ENCODE measurements at places on chromosomes 7 and 10.

DNA sequence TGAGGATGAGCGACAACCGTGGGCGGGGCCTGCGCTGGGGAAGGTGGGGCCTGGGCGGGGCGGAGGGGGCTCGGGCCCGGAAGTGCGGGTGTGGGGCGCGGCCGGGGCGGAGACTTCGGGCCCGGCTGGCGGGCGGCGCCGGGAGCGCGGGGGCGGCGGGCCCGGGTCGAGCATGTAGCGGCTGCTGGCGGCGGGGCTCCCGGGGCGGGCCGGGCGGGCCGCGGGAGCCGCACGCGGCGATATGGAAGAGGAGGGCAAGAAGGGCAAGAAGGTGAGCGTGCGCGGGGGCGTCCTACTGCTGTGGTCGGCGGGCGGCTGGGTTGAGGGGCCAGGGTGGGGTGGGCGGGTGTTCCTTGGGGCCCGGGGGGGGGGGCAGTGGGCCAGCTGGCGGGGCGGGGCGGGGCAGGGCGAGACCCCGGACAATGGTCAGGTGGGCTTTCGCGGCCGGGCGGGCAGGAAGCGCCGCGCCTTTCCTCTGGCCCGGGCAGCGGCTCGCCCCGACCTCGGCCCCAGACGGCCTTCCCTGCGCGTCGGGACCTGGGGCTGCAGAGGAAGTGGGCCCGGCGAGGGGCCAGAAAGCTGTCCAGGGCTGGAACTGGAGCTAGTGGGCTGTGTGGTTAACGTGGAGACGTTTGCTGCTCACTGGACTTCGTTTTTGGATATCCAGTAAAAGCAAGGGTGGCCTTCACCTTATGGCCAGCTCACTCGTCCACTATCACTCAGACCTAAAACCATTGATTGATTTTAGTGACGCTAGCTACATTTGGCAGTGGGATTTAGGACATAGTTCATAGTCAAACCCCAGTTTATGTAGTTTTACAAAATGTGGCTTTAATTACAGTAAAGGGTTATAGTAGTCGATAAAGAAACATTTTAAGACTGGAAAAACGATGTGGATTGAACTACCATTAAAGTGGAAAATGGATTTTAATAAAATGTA lies at the start of gene CCM2:
Gene CCM2 (plus strand): TSS at position 109 of the 940 bp plus-strand sequence. CDS start 133 bp downstream, at position 242.
- DNase-seq = no peak

- no peak for DNase-seq
These were observed 10.0 kb upstream of the SGPL1 start for GRCh38 chr10:70805619-70806215.

DNA sequence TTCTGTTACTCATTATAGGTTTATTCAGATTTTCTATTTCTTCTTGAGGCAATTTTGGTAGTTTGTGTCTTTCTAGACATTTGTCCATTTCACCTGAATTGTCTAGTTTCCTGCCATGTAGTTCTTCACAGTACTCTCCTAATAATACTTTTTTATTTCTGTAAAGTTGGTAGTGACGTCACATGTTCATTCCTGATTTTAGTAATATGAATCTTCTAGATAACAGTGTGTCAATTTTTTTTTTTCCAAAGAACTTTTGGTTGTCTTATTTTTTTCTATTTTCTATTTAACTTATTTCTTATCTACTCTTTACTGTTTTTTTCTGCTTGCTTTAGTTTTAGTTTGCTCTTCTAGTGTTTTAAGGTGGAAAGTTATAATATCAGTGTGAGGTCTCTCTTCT lies 197.3 kb upstream of the SHH start:
- DNase-seq = no peak

DNA sequence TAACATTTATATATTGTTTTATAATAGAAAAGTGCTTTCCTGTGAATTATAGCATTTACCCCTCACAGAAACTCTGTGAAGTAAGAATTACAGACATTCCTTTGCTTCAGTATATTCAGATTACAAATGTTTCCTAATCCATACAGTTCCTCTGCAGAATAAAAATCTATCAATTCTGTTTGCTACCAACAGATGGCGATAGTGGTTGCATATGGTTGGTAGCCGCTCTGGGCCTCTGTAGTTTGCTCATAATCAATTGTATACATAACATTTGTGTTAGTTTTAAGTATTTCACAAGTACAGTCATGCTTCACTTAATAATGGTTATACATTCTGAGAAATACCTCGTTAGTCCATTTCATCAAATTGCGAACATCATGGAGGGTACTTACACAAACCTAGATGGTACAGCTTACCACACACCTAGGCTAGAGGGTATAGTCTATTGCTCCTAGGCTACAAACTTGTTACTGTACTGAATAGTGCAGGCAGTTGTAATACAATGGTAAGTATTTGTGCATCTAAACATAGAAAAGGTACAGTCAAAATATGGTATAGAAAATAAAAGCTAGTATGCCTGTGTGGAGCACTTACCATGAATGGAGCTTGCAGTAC lies 94.4 kb upstream of the STEAP4 start:
- no peak for DNase-seq

GRCh38 chr7:40213856-40214255 lies 79.1 kb downstream of the SUGCT start:
- no peak for DNase-seq

DNA sequence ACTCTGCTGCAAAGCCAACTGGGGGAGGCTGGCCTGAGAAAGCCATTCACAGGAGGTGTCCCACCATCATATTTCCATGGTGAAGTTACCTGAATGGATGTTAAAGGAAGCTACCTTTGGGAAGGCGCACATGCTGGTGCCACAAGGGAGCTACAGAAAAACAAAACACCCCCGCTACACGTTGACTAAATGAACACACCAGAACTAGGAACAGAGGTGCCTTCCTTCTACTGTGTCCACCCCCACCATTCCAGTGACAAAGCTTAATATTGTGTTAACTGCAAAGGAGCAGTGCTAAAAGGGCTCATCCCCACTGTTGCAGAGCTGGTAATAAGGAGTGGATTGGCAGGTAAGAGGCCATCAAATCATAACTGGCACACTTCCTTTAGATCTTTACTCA lies 420.0 kb upstream of the PODXL start:
- no peak for DNase-seq

DNA sequence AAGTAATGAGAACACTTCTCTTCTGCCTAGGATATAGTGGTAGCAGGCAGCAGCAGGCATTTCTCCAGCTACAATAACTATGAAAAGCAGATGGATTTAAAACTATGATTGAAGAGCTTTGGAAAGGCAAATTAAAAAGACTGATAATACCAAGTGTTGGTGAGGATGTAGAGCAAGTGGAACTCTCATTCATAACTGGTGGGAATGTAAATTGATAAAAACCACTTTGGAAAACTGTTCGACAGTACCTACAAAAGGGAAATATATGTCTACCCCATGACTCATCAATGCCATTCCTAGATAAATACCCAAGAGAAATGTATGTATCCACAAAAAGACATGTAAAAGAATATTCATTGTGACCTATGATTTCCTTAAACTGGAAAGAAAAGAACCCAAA lies 14.6 kb downstream of the ARMC3 start:
- no peak for DNase-seq

DNA sequence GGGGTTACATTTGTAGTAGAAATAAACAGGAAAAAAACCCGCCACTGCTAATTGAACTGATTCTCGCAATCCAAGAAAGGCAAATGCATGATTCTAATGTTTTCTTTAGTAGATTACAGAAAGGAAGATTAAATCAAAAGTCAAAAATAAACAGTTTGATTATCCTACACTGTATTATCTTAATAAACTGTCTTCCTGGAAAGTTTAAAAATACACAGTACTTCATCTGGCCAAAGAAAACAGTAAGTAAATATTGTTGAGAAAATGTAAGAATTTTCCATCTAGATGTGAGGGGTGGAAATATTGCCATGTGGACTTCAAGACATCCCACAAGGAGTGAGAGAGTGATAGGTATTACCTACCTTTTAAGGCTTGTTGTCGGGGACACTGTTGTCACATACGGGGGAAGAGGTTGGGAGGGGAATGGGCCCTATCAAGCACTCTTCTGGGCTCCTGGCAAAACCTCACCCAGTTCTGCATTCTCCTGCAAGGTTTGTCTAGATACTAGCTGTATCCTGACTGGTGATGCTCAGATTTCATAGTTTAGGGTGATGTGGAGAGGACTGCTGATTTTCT lies 17.8 kb downstream of the GRK5 start:
- no peak for DNase-seq

GRCh38 chr7:139875821-139876241 lies 46.8 kb downstream of the TBXAS1 start:
- no peak for DNase-seq

DNA sequence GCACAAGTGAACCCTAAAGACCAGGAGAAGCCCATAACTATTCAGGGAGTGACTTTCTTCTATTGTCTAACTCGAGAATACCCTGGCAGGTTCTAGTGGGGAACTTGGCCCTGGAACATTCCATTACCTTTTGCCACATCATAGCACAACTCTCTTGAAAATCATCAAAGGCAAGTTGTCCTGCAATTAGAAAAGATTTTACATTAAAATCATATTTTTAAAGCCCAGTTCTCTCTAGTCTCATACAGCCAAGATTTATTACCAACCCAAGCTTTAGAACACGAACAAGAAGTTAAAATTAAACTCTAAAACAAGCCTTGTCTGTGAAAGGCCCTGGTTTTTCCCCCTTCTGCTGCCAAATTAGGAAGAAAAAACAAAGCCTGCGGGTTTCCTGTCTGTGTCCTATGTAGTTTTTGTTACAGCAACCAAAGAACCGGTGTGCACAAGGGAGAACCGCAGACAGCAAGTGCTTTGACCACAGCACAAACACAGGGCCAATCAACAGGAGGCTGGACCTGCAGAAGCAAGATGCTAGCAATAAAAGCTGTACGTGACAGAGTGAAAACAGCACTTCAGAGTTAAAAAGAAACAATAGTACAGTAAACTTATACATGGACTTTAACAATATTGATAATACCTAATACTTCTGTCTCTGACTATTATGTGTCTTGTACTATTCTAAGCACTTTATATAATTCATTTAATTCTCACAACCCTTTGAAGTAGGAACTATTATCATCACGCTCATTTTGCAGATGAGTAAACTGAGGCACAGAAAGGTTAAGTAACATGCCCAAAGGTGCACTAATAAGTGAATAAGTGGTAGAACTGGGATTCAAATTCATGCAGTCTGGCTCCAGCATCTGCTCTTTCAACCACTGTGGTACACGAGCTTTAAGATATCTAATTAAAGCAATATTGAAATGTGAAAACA lies 65.8 kb downstream of the STK17A start:
- DNase-seq = no peak

DNA sequence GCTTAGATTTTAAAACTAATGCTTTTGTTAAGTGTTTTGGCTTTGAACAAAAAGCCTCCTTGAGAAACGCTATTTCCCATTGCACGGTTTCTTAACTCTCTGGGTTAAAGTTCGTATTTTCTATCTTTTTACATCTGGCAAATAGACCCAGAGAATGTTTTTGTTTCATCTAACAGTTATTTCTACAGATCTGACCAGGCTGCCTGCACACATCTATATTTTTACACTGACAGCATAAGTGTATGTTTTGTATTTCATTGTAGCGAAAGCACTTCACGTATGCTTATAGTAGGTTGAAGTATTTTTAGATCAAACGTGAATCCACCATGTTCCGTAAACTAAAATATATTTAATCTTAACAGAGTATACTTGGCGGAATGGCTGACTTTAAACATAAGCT lies 477.3 kb downstream of the SDK1 start:
- DNase-seq = no peak

DNA sequence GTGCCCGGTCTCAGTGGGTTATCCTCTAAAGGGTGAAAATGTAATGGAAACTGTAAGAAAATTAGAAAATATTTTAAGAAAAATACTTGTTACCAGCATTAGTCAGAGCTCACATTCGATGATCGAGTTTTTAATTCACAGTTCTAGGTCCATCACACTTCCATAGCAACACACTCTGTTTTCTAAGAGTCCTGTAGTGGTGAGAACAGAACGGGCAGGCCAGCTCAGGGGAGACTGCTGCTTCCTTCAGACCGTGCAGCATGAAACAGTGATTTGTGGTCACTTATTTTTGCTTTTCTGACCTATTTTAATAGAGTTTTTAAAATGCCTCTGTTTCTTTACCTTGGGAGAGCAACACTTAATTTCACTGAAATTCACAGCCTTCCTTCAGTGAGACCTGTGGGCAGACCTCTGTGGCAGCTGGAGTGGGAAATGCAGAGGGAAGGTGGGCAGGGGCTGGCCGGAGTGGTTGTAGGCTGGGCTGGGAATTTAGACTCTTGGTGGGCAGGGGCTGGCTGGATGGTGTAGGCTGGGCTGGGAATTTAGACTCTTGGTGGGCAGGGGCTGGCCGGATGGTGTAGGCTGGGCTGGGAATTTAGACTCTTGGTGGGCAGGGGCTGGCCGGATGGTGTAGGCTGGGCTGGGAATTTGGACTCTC lies 1.5 kb downstream of the SUN1 start:
- no peak for DNase-seq

GRCh38 chr7:97021747-97022490 lies 2.7 kb downstream of the DLX5 start:
- no peak for DNase-seq

DNA sequence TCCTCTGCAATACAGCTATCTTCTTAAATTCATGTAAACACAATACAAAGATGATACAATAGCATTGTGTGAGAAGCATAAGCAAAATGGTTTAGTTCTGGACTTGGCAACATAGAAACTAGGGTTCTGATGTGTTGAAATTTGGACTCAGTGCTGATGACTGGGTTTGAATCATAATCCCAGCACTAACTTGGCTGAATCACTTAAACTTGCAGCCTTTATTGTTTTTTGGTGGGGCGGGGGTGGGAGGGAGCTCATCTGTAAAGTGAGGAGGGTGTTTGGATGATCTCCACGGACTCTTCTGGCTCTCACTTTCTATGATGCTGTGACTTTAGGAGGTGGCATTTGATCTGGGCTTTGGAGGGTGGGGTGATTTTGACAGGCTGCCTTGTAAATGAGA lies 158.2 kb downstream of the WNT2 start:
- no peak for DNase-seq

DNA sequence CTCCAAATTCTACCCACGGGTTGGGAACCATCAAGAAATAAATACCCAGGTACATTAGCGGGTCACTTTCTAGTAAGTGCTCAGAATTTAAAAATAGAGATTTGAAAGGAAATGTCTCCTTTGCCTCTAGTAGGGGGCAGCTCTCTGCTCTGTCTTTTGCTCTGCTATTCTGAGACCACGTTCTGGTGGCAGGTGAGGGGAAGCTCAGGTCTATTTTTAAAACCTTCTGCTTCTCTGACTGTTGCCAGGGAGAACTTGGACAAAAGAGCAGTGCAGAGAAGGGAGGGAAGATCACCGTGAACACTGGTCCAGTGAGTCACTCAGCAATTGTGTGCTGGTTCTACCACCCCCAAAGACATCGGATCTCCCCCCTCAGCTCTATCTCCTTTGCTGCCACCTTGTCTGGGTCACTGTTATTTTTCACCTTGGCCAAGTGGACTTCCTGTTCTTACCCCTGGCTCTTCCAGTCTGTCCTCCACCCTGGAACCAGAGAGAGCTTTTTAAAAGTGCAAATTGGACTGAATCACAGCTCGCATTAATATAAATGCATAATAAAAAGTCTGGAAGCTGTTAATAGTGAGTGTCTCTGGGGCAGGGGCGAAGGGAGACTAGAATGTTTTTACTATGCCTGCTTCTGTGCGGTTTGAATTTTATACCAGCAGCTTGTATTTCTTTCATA lies 72.4 kb upstream of the LOXL4 start:
- no peak for DNase-seq

- no peak for DNase-seq
These were observed 77.2 kb upstream of the PTPRZ1 start for GRCh38 chr7:121795736-121796135.

- no peak for DNase-seq
These were observed 337.4 kb downstream of the CRPPA start for GRCh38 chr7:16083931-16084330.

All from cortex of kidney (tissue), 1 donor.